ENCODE measurements at places on chromosomes 16 and 17.

DNA sequence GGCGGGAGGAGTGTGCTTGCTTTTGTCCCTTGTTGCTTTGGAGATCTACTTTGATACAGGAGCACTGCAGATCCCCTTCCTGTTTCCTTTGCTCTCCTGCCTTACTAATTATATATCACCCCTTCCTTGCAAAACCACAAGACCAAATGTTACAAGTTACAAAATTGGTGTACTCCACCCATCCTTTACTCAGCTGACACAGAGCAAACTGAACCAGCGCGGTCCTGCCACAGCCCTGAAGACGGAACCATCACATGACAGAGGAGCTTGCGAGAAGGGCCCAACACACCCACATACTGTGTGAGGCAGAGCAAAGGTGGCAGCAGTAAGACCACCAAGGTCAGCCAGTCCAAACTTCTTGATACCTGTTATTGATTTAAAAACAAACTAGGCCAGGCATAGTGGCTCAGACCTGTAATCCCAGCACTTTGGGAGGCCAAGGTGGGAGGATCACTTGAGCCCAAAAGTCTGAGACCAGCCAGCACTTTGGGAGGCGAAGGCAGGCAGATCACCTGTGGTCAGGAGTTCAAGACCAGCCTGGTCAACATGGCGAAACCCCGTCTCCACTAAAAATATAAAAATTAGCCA is 33.2 kb downstream of the CYTH1 start:
- no peak for DNase-seq

DNA sequence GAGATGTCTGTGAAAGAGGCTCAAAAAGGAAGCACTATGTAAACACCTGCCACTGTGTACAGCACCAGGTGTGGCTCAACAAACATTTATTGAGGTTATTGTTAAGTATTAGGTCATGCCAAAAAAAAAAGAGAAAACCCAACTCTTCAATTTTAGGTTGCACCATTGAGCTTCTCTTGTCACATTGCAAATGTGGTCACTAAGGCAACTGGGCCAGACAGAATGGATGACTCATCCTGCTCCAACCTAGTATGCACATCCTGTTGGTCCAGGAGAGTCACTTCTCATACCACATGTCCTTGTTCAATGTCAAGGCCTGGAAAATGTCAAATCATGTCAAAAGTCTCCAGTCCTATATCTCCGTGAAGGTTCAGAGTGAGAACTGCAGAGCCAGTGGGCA is 25.0 kb downstream of the HOXB1 start:
- no peak for DNase-seq

GRCh38 chr17:59527325-59527917 is 38.0 kb upstream of the DHX40 start:
- no peak for DNase-seq

- no peak for DNase-seq
Observed at GRCh38 chr17:50833510-50834428, 1.6 kb upstream of the WFIKKN2 start.

DNA sequence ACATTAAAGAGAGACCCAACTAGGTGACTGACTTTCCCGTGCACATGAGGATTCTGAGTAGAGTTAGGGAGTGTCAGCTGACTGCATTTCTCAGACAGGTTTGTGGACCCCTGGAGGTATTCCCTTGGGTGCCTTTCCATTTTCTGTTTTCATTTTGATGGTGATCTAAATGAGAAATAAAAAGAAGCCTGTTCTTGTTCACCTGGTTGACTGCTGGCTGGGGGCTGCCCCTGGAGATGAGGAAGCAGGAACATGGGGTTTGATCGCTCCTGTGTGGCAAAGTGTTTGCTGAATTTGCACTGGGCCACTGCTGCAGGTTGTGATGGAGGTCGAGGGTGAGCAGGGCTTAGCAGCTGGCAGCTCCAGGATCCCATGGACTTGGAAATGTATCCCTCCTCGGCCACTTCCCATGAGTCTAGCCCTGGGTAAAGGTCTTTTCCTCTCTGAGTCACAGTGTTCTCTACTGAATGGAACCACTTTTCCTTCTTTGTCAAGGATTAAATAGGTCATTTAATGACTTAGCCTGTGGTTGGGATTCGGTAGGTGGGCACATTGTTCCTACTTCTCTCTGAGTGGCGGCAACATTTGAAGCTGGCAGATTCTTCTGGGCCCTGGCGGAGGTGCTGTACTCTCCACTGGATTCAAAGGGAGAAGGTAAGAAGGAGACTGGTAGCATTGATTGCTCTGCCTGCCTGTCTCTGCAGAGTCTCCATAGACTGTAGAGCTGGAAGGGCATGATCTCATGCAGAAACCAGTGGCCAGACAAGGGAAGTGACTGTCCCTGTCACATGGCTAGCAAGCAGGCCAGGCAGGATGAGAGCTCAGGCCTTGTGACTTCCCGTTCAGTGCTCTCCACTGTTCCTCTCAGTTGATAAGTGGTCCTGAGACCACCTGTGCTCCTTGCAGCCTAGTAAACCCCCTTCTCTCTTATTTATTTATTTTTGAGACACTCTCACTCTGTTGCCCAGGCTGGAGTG is 17.9 kb downstream of the SNX29 start:
- no peak for DNase-seq

GRCh38 chr17:28726226-28726626 is at the start of gene TLCD1:
Gene TLCD1 (minus strand): TSS chr17:28726233. CDS start chr17:28726097, 136 bp downstream.
- DNase-seq = peak; percentile 80

- no peak for DNase-seq
Observed at GRCh38 chr17:38658741-38659345, 15.9 kb downstream of the EPOP start.

DNA sequence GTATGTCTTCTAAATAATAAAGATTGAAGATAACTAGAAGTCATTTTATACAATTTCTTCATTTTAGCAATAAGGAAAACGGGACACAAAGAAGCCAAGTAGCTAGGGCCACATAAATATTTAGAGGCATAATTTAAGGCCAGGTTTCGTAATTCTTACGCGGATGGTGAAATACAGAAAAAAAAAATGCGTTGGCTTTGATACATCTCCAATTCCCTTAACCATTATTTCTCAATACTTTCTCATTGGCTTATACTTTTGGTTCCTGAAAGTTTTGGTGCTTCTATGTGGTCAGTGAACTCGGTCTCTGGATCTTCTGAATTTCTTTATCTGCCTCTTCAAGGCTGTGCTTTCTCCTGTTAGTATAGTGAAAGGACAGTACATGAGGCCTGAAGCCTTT is 888.1 kb downstream of the KCNJ2 start:
- no peak for DNase-seq

GRCh38 chr16:13779676-13780075 is 140.3 kb upstream of the ERCC4 start:
- DNase-seq = no peak

DNA sequence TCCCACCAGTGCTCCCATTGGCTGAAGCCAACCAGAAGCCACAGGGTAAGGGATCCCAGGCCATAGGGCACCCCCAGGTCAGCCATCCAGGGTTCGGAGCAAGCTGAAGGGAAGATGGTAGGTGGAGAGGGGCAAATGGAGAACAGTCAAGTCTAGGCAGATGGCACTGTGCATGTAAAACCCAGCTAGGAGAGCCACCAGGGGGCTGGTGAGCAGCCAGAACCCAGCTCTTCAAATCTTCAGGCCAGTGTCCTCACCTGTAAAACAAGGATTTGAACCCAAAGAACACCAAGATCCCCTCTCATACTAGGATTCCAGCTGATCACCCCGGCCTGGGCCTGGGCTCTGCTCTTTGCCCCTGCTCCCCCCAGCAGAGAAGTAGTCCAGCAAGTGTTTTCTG is 43.5 kb downstream of the GINS3 start:
- no peak for DNase-seq

GRCh38 chr17:30236766-30237165 is 1.3 kb upstream of the SLC6A4 start:
- peak; percentile 64 for DNase-seq

GRCh38 chr17:67891481-67892119 is 66.3 kb downstream of the BPTF start:
- DNase-seq = no peak

GRCh38 chr17:37220607-37220953 is 155.2 kb upstream of the C17orf78 start:
- peak; percentile 7 for DNase-seq

DNA sequence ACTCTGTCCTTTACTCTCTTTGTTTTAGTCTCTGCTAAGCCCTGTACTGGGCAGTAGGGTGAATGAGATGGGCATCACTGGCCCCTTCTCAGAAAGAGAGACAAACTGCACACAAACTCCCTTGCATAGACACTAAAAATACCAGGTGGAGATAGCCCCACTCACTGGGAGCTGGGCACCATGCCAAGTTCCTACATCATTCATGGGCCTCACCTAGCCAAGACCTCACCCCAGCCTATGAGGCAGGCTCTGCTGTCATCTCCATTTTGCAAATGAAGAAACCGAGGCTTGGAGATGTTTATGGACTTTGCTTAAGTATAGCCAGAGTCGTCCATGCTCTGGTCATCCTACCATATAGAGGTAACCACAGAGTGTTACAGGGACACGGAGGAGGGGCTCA is 499.8 kb upstream of the CDH11 start:
- DNase-seq = no peak

DNA sequence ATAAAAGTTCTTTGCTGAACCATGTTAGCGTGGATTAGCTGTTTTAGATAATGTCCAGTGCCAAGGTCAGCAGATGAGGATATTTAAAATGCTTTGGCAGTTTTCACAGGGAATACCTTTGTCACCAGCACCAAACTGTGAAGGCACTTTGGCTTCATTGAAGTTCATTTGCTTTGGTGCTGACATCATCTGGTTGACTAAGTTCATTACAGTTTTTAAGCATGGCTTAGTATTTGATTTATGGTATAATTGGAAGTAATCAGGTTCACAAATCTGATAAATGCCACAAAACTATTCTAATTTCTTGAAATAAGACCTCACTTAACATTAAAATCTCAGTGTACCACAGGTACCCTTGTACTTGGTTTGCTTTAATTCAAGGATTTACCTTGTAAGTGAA is 4.3 kb downstream of the GID4 start:
- DNase-seq = no peak

- DNase-seq = no peak
Observed at GRCh38 chr17:56548661-56549060, 44.8 kb upstream of the NOG start.

DNA sequence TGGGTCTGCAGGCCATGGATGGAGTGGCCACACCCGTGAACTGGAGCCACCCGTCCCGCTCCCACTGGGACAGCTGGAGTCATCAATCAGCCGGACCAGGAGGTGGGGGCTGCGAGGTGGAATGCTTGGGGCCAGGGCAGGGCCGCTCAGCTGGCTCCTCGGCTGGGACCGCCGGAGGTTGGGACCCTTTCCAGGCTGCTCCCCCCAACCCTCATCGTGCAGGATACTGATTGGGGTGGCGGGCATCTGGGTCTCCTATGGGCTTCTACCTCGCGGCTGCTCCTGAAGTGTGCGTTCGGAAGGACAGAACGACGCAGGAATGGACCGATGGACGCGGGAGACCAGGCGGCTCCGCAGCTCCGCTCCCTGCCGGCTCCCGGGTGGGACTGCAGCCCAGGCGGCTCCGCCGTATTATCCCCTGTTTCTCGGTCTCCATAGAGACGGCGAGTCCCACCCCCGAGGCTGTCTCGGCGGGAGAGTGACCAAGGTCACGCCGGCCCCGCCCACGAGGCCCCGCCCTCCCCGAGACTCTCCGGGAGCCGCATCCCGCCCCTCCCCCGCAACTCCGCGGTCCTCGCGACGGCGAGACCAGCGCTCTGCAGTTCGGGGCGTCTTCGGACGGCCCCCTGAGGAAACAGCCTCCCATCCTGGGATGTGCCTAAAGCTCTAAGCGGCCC is at the start of gene TPPP3:
Gene TPPP3 (minus strand): TSS at position 388 of the 677 bp plus-strand sequence. CDS start 2,387 bp downstream, outside the sequence.
- DNase-seq = peak; percentile 72

DNA sequence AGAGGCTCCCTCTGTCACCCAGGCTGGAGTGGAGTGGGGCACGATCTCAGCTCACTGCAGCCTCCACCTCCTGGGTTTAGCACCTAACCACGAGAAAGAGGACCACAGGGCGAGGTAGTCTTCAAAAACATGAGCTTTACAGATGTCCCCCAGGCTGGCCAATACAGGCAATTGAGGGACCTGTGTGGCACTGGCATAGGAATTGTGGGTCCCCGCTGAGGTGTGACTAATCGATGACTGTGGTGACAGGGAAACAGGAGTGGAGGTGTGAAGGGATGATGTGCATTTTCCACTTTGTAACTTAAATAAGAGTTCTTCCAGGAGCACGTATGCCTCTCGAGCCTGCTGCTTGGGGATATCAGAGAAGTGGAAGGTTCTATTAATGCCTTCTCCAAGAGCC is 12.6 kb upstream of the ARHGAP17 start:
- no peak for DNase-seq

DNA sequence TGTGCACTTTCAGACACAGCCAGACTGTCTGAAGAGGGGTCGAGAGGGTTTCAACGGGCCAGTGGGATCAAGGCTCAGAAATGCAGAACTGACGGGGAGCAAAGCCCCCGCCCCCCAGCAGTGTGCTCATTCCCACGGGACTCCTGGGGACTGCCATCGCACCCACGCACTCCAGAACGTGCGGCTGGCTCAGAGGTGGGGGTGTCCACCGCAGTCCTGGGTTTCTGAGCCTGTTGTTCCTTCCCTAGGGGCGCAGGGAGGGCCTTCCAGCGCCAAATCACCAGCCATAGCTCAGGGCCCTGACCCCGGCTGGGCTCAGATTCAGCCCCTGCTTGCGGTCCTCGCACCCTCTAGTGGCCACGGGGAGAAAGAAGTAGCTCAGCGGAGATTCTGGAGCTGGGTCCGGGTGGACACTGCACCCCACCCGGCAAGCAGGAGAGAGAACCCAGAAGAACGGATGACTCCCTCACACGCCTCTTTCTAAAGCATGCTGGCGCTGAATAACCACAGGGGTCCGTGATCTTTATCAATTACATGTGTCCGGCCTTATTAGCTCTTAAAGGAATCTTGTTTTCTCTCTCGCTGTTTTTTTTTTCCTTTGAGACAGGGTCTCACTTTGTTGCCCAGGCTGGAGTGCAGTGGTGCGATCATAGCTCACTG is 45.0 kb upstream of the USP7 start:
- DNase-seq = peak; percentile 69

DNA sequence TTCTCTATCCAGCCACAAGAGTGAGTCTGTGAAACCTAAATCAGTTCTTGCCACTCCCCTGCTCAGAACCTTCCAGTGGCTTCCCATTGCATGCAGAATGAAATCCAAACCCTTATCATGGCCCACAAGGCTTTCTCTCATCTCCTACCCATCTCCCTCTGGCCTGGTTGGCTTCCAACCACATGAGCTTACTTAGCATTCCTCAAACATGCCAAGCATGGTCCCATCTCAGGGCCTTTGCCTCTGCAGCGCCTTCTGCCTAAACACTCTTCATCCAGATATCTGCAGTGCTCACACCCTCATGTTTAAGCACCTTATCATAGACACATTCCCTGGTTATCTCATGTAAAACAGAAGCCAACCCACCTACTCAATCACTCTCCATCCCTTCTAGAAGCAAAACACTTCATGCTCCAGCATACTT is 15.5 kb downstream of the TK2 start:
- no peak for DNase-seq

GRCh38 chr17:67256075-67256732 is 11.2 kb upstream of the HELZ start:
- DNase-seq = no peak

DNA sequence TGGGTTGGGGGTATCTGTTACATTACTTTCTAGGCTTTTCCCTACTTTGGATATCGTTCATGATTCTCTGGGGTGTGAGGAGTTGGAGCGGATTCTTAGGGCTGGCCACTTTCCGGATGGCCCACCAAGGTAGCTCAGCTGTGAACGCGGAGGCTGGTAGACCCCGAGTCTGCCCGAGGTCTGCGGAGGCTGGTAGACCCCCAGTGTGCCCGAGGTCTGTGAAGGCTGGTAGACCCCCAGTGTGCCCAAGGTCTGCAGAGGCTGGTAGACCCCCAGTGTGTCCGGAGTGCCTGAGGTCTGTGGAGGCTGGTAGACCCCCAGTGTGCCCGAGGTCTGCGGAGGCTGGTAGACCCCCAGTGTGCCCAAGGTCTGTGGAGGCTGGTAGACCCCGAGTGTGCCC is 99.2 kb upstream of the ZNF469 start:
- DNase-seq = no peak
